ENCODE measurements at places on chromosomes 3 and 15. TPM values are rescaled to one million over a fixed set of nuclear protein-coding genes. Genes with fewer than 3 reads are reported as not detected.
A peak's percentile ranks its signal among the peaks of the same experiment; 100 is the strongest.

GRCh38 chr3:27556887-27557286 lies 72.7 kb upstream of the SLC4A7 start:
- no peak for DNase-seq
- no peaks in the 10 kb centered on the region for H3K27me3 ChIP-seq
- H3K36me3 ChIP-seq, result no peaks in the 10 kb centered on the region
- H3K4me1 ChIP-seq, result no peaks in the 10 kb centered on the region
- H3K27ac ChIP-seq, result no peak overlapping the region

GRCh38 chr15:60787837-60788691 lies 309.1 kb upstream of the ICE2 start:
- peak overlapping the region; percentile 13 for H3K4me3 ChIP-seq
- peak; percentile 77 for DNase-seq
- no peaks in the 10 kb centered on the region for H3K27me3 ChIP-seq
- H3K27ac ChIP-seq, result peak overlapping the region; percentile 79
- peaks cover 72% of the 10 kb centered on the region for H3K4me1 ChIP-seq

DNA sequence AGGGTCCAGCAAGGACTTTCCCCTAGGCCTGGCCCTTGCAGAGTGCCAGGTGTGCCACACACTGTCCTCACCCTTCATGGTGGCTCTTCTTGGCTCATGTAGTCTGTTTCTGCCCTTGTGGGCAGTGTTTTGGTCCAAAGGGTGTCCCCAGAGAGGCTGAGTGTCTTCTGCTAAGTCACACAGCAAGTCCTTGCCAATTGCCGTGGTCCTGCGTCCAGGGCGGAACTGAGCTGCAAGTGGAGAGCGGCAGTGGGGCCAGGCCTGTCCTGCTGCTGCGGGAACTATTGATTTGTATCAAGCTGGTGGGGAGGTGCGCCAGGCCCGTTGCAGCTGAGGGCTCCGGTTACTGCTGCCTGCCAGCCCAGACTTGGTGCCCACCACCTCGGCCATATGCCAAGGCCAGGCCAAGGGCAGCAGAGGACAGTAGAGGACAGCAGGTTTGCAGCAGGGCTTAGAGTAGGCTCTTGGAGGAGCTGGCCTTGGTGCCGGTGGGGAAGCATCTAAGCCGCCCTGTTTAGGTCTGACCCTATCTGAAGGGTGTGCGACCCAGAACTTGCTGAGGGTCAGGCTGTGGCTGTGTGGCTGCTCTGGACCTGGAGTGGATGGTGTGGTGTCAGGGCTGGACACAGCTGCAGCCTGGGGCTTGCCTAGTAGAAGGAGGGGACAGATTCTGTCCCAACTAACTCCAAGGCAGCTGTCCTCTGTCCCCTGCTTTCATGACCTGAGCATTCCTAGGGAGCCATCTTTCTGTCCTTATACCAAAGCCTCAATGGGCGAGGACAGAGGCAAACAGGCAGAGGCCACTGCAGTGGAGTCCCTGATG lies 4.5 kb downstream of the AMIGO3 start:
- no peak overlapping the region for H3K4me3 ChIP-seq
- no peaks in the 10 kb centered on the region for H3K27me3 ChIP-seq
- H3K27ac ChIP-seq, result no peak overlapping the region

DNA sequence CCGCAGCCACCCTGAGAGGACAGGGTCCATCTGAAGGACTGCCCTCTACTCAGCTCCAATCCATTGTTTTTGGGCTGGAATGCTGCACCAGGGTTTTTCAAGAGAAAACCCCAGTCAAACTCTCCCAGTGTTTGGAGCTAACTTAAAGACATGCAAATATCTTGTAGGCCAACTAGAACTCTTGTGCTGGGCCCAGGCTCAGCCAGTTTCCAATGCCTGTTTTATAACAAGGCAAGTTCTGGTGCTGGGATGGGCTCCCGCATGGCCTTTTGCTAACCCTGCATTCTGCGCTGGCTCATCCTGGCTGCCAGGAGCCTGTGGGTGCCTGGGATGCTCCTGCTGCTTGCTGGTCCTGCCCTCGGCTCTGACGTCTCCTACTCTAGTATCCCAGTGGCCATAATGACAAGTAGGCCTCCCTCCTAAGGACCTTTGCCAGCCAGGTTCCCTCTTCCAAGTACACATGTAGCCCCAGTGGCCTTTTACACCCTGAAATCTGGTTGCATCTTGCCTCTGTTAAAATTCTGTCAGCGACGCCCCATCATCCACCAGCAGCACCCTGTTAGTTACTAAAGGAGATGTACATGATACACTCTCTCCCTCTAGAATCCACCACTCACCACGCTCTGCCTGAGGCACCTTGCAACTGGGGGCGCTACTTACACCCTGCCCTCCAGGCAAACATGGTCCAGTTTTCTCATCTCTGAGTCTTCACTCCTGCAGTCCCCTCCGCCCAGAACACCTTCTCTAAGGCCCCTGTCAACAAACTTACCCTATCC lies 30.5 kb upstream of the RAB6B start:
- no peak for DNase-seq
- H3K27me3 ChIP-seq, result peaks cover 10% of the 10 kb centered on the region
- H3K36me3 ChIP-seq, result no peaks in the 10 kb centered on the region
- peaks cover 6% of the 10 kb centered on the region for H3K4me1 ChIP-seq

- H3K27ac ChIP-seq, result no peak within 1 kb of the TSS
- peaks cover 66% of the 10 kb centered on the region for H3K27me3 ChIP-seq
- H3K36me3 ChIP-seq, result no peaks in the 10 kb centered on the region
- no peak for DNase-seq
Observed at GRCh38 chr15:51094606-51095569, at the start of gene TNFAIP8L3. TSS of gene TNFAIP8L3 (minus strand) at chr15:51094906. CDS start at chr15:51094595, 311 bp downstream.

DNA sequence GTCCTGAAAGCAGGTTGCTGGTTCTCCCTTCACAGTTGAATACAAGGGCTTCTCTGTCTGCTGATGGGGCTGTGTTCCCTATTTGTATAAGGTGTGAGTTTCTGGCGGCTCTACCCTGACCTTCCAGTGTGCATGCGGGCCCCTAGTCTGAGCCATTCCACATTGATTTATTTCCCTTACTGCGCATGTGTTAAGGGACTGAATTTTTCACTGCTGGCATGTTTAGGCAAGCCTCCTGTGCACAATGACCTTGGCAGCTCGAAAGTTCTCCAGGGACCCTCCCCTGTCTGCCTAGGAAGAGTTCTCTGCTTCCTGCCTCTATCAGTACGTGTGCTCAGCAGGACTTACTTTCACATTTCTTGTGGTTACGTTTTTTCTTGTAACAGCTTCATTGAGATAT lies 11.4 kb downstream of the TRAK1 start:
- peaks cover 10% of the 10 kb centered on the region for H3K36me3 ChIP-seq
- no peak for DNase-seq
- no peak overlapping the region for H3K27ac ChIP-seq
- no peaks in the 10 kb centered on the region for H3K27me3 ChIP-seq
- H3K4me1 ChIP-seq, result peaks cover 2% of the 10 kb centered on the region

GRCh38 chr3:40476478-40477470 lies at the start of gene ZNF619:
TSS of gene ZNF619 (plus strand) at chr3:40477122. CDS start at chr3:40477980, 858 bp downstream.
- peak within 1 kb of the TSS; percentile 84 for H3K4me3 ChIP-seq
- H3K4me1 ChIP-seq, result peaks cover 12% of the 10 kb centered on the region
- H3K36me3 ChIP-seq, result peaks cover 8% of the 10 kb centered on the region
- peak; percentile 66 for DNase-seq
- H3K27me3 ChIP-seq, result no peaks in the 10 kb centered on the region
- peak within 1 kb of the TSS; percentile 67 for H3K27ac ChIP-seq

DNA sequence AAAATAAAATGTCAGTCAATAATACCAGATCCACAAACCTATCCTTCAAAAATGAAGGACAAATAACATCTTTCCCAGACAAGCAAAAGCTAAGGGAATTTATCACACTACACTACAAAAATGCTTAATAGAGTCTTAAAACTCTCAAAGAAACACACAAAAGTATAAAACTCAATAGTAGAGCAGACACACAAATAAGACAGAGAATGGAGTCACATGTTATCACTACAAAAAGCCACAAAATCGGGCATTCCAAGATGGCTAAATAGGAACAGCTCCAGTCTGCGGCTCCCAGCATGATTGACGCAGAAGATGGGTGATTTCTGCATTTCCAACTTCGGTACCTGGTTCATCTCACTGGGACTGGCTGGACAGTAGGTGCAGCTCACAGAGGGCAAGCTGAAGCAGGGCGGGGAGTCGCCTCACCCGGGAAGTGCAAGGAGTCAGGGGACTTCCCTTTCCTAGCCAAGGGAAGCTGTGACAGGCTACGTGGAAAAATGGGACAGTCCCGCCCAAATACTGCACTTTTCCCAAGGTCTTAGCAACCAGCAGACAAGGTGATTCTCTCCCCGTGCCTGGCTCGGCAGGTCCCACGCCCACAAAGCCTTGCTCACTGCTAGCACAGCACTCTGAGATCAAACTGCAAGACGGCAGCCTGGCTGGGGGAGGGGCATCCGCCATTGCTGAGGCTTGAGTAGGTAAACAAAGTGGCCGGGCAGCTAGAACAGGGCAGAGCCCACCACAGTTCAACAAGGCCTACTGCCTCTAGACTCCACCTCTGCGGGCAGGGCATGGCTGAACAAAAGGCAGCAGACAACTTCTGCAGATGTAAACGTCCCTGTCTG lies 46.3 kb downstream of the SENP7 start:
- no peaks in the 10 kb centered on the region for H3K27me3 ChIP-seq
- peaks cover 51% of the 10 kb centered on the region for H3K4me1 ChIP-seq
- peak overlapping the region; percentile 74 for H3K4me3 ChIP-seq
- H3K27ac ChIP-seq, result peak overlapping the region; percentile 84
- peaks cover 13% of the 10 kb centered on the region for H3K36me3 ChIP-seq

DNA sequence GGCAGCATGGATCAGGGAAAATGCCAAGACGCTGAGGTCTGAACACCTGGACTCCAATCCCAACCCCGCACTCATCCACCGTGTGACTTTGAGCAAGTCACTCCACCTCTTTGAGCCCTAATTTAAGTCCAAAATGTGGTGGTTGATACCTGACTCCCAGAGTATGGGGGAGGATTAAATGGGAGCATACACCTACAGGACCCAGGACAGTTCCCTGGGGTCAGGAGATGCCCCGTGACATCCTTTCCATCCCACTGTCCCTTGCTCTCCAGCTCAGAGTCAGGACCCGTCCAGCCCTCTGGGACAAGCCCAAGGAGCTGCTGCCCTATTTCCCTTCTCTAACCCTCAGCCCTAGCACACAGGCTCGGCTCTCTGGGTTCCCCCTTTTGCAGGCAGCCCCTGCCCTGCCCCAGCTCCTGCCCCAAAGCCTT lies 276.4 kb downstream of the XXYLT1 start:
- H3K4me1 ChIP-seq, result no peaks in the 10 kb centered on the region
- peaks cover 14% of the 10 kb centered on the region for H3K27me3 ChIP-seq
- no peak for DNase-seq
- H3K27ac ChIP-seq, result no peak overlapping the region

DNA sequence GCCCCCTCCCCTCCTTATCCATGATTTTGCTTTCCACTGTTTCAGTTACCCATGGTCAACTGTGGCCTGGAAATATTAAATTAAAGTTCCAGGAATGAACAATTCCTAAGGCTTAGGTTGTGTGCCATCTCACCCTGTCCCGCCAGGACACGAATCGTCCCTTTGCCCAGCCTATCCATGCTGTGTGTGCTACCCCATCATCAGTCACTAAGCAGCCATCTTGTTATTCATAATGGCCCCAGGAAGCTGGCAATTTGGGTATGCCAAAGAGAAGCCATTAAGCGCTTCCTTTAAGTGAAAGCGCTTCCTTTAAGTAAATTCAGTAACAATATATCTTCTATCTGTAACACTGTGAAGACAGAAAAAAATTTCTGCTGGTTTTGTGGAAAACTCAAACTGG lies 49.2 kb upstream of the LDHAL6B start:
- no peak overlapping the region for H3K27ac ChIP-seq
- H3K27me3 ChIP-seq, result no peaks in the 10 kb centered on the region
- no peak overlapping the region for H3K4me3 ChIP-seq
- H3K4me1 ChIP-seq, result no peaks in the 10 kb centered on the region
- no peak for DNase-seq
- no peaks in the 10 kb centered on the region for H3K36me3 ChIP-seq

- H3K36me3 ChIP-seq, result no peaks in the 10 kb centered on the region
- no peaks in the 10 kb centered on the region for H3K4me1 ChIP-seq
- no peaks in the 10 kb centered on the region for H3K27me3 ChIP-seq
- H3K27ac ChIP-seq, result no peak overlapping the region
- no peak overlapping the region for H3K4me3 ChIP-seq
- DNase-seq, result no peak
Observed at GRCh38 chr3:102810937-102811336, 376.1 kb downstream of the ZPLD1 start.

- H3K4me3 ChIP-seq, result no peak overlapping the region
- DNase-seq, result no peak
- no peaks in the 10 kb centered on the region for H3K4me1 ChIP-seq
Observed at GRCh38 chr3:139668332-139668731, 9.4 kb downstream of the NMNAT3 start.

DNA sequence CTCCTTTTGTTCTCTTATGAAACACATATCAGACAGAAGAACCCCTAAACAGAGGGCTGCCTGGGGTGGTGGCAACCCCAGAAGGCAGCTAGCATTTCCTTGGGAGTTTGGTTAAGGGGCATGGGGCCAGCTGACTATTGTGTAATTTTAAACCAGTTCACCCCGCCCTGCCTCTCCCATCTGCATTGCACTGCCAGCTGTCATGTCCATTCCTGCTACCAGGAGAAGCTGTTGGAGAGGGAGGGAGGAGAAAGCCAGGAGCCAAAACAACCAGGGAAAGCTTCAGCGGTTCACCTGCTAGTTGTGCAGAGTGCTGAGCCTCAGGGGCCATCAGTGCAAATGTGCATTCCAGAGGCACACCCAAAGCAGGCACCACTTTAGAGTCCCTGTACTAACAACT lies 47.6 kb upstream of the ATP1B3 start:
- no peaks in the 10 kb centered on the region for H3K4me1 ChIP-seq
- no peak overlapping the region for H3K4me3 ChIP-seq
- H3K27me3 ChIP-seq, result no peaks in the 10 kb centered on the region
- no peaks in the 10 kb centered on the region for H3K36me3 ChIP-seq
- no peak overlapping the region for H3K27ac ChIP-seq

- peaks cover 43% of the 10 kb centered on the region for H3K4me1 ChIP-seq
- peak overlapping the region; percentile 98 for H3K27ac ChIP-seq
- H3K27me3 ChIP-seq, result no peaks in the 10 kb centered on the region
- DNase-seq, result peak; percentile 97
- H3K4me3 ChIP-seq, result peak overlapping the region; percentile 92
Observed at GRCh38 chr3:129120254-129121004, 1.2 kb downstream of the RAB43 start.

GRCh38 chr15:63084806-63085205 lies 36.9 kb upstream of the LACTB start:
- H3K4me3 ChIP-seq, result no peak overlapping the region
- H3K27me3 ChIP-seq, result peaks cover 5% of the 10 kb centered on the region
- H3K27ac ChIP-seq, result no peak overlapping the region
- H3K4me1 ChIP-seq, result no peaks in the 10 kb centered on the region
- no peak for DNase-seq
- no peaks in the 10 kb centered on the region for H3K36me3 ChIP-seq

- no peaks in the 10 kb centered on the region for H3K27me3 ChIP-seq
- H3K36me3 ChIP-seq, result no peaks in the 10 kb centered on the region
- peaks cover 67% of the 10 kb centered on the region for H3K4me1 ChIP-seq
- no peak overlapping the region for H3K4me3 ChIP-seq
- no peak overlapping the region for H3K27ac ChIP-seq
Observed at GRCh38 chr15:63495343-63495742, 9.1 kb upstream of the USP3 start.

The LMAN1L gene
- not detected for total RNA-seq

The FBXL2 gene
- total RNA-seq, result not detected

The SCAANT1 gene
- total RNA-seq, result not detected

The ANKRD63 gene
- total RNA-seq, result not detected

The RASGRF1 gene
- 0.02 TPM for total RNA-seq

The THAP10 gene
- total RNA-seq, result 0.19 TPM

The FILIP1L gene
- 0.17 TPM for total RNA-seq

The REC114 gene
- total RNA-seq, result not detected

The MRPS22 gene
- total RNA-seq, result 49.9 TPM

The BDH1 gene
- total RNA-seq, result 90.5 TPM

The MCTP2 gene
- 38.5 TPM for total RNA-seq
